ENCODE measurements at places on chromosomes 4 and X. TPM values are rescaled to one million over a fixed set of nuclear protein-coding genes. Genes with fewer than 3 reads are reported as not detected.

DNA sequence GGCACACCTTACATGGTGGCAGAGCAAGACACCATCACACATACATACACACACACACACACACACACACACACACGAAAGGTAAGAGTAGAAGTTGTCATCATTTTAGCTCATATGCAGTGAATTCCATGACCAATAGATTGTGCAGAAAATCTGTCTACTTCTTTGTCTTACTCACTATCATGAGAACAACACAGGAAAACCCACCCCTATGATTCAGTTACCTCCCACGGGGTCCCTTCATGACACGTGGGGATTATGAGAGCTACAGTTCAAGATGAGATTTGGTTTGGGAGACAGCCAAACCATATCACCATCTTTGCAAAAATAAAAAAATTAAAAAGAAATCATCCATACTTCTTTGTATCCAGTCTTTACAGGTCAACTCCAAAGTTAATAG, 221.1 kb downstream of the BMPR1B start:
- DNase-seq = no peak

- no peak for DNase-seq
Measured at GRCh38 chrX:12439416-12439815, 301.1 kb downstream of the FRMPD4 start.

DNA sequence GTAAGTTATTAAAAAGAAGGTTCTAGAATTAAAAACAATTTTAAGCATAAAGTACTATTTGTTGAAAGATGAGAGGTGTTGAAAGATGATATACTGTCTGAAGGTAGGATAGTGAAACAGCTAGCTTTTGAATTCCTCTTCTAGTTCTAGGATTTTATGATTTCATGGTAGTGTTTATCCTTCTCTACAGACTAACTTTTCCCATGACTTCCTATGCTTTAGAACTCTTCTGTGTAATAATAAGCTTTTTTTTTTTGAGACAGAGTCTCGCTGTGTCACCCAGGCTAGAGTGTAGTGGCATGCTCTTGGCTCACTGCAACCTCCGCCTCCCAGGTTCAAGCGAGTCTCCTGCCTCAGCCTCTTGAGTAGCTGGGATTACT, 96.0 kb upstream of the NUDT6 start:
- no peak for DNase-seq

- no peak for DNase-seq
Measured at GRCh38 chr4:149841686-149842085, 26.0 kb upstream of the IQCM start.

DNA sequence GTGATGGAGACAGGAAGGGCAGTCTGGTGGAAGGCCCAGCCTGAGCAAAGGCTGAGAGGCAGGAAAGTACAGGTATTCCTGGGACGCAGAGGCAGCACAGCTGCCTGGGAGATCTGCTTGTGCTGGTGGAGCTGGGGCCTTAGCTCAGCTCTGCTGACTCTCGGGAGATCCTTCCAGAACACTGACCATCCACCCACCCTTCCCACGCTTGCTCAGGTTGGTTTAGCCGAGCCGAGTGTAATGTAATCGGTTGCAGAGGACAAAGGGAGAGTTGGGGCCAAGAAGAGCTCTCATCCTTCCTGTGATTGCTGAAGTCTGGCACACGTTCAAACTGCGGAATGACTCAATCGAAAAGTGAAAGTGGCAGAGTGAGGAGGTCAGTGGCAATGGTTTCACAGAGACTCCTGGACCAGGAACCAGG, 43.1 kb upstream of the GPR78 start:
- DNase-seq = no peak

DNA sequence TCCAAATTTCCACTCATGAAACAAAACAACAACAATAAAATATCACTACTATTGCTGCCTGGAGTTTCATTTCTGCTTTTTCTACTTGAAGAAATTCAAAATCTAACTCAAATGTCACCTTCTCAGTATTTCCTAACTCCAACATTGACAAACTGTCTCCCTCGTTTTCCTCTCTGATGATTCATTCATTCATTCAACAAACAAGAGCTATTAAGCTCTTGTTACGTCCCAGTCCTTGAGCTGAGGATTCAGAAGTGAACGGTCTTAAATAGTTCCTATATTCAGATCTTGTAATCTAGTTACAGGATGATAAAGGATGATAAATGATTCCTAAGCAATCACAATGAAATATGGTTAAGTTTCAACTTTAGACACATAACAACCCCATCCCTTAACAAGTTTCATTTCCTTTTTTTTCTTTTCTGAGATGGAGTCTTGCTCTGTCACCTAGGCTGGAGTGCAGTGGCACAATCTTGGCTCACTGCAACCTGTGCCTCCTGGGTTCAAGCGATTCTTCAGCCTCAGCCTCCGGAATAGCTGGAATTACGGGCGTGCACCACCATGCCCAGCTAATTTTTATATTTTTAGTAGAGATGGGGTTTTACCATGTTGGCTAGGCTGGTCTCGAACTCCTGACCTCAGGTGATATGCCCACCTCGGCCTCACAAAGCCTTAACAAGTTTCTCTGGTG, 1.7 kb downstream of the SLC9B2 start:
- DNase-seq = no peak

DNA sequence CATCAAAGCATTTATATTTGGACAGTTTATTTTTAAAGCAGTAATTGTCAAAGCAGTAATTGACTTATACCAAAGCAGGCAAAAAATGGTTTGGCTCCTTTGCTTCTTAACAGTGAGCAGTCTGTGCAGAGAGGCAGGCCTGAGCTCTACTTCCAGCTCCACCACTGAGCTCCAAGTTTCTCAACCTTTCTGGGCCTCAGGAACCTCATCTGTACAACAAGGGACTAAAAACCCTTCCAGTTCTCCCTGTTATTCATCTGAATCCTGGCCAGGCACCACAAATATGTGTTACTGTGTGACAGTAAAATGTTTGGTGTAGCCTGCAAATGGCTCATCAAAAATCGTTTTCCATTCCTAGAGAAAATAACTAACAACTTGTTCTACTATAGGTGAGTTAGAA, 88.7 kb upstream of the TTC29 start:
- DNase-seq = no peak

DNA sequence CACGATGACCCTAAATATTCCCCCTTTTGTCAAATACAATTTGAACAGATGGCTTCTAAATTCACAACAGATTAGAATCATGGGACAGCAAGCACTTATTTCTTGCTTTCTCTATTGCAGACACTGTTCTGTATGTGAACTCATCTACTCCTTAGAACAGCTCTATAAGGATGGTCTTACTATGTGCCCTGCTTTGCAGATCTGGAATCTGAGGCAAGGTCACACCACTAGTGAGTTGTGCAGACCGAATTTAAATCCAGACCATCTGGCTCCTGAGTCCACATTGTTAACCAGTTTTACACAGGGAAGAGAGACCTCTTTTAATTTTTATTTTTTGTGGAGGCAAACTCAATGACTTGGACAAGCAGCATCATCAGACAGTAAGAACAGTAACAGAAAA, 50.2 kb downstream of the GPRIN3 start:
- no peak for DNase-seq

DNA sequence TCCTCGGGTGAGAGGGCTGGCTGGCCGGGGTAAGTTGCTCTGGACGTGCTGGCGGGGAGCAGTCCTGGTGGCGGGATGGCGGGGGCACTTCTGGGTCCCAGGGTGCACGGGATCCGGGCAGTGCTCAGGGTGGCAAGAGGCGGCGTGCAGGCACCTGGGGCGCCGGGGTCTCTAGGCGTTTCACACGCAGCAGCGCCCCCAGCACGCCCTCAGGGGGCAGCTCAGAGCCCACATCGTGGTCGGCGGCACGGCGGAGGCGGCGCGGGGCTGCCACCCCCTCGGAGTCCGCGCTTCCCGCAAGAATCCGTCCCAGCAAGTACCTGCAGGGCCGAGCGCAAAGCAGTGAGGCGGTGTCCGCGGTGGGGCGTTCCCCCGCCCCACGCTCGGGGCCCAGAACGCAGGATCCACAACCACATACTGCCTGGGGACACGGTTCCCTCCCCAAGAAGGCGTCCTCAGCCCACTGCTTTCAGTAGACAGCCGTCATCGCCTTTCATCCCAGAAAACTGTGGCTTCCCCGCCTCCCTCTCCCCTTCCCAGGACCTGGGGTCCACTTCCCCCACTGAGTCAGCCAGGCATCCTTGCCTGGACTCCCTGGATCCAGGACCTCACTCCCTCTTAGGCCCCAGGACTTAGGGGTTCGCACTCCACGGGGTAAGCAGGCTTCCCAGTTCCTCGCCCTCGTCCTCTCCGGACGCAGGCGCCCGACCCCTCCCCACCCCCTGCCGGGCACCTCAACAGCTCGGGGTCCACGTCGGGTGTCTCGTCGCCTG, 4.1 kb downstream of the PCSK1N start:
- DNase-seq = no peak

GRCh38 chr4:156146571-156146970, 192.9 kb upstream of the CTSO start:
- no peak for DNase-seq

DNA sequence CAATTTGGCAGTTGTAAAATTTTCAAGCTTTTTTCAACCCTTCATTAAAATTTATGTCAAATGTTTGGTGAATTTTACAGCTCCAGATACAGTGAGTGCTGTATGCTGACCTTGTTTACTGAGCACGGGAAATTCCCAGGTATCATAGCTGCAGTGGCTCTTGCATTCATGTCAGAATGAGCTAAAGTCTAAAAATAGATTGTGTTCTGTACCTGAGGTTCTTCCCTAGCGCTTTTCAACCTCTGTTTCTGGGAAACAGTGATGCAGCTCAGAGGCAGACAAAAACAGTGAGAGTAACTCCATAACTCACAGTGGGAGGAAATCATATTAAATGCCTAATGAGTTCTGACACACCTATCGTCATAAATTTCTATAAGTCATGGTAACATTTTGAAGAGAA, 393.8 kb upstream of the GNPDA2 start:
- no peak for DNase-seq

GRCh38 chr4:113711883-113712662, 49.5 kb downstream of the CAMK2D start:
- no peak for DNase-seq

DNA sequence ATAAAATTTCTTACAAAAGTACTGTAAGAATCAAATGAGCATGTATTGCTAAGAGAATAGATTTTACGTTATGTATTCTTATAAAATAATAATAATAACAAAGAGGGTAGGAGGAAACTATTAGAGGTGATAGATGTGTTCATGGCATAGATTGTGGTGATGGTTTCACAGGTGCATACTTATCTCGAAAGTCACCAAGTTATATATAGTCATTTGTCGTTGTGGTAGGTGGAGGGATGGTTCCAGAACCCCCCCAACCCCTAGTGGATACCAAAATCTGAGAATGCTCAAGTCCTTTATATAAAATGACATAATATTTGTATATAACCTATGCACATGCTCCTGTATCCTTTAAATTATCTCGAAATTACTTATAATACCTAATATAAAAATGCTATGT, 36.7 kb upstream of the H2AZ1 start:
- DNase-seq = no peak

- DNase-seq = no peak
Measured at GRCh38 chrX:106952089-106952488, 31.9 kb downstream of the CLDN2 start.

DNA sequence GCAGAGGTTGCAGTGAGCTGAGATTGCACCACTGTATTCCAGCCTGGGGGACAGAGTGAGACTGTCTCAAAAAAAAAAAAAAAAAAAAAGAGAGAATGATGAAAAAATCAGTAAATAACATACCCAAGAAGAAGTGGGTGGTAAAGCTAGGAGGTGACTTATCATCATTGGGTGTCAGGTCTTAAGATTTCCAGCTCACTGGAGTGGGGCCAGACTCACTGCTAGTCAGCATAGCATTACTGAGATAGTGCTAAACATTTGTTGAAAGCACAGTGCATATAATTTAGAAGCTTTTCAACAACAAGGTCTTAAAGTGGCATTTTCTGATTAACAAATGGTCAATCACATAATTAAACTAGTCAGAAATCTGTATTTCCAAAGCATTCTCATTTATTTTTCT, 221.8 kb upstream of the GYPA start:
- no peak for DNase-seq

DNA sequence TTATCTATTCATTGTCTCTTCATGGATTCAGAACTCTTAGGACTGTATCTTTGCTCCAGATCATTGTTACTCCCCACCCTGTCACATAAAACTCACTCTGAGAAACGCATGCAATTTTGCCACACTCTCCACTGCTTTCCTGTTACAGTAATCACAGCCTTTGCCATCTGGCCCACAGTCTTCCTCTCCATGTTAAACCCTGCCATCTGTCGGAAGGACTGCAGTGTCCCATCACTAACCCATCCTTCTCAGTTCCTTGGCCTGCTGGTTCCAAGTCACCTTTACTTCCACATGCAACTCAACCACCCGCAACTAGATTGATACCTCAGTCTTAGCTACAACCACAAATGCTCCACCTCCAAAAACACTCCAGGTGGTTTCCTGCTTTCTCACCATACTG, 308.7 kb upstream of the FAM241A start:
- no peak for DNase-seq

DNA sequence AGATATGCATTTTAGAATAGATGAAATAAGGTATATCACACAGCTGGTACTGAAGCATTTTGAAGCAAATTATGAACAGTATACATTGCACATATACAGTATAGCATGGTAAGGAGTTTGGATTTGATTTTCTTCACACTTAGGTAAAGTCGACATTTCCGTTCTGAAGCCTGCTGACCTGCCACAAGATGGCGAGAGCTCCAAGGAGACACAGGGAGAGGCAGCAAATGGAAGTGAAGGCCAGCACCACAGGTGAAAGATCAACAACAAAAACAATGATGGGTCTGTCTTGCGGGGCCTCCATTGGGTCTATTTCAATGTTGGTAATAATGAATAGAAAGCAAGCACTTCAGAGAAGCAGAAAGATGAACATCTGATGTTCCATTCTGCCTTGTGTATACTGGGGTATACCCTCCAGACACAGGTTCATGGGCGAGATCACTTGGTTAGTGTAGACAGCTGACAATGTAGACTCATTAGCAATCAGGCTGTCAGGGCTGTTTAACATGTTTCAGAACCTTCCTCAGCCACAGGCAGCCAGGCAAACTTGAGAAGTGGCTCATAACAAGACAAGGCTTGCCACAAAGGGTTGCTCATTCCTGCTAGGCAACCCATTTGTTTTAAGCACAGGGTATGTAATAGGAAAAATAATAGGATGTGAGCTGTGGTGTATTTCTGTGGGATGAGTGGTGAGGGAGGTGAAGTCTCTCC, 21.4 kb upstream of the NOX1 start:
- DNase-seq = no peak

BRS3 gene
- total RNA-seq = not detected

EGF gene
- not detected for total RNA-seq

HSFX1 gene
- 0.64 TPM for total RNA-seq

IL9R gene
- total RNA-seq = 0.22 TPM

MBNL3 gene
- total RNA-seq = 14.6 TPM

SH3TC1 gene
- 64.9 TPM for total RNA-seq

CSAG2 gene
- total RNA-seq = not detected

SRPX2 gene
- total RNA-seq = 224 TPM

PASD1 gene
- not detected for total RNA-seq

NEK1 gene
- total RNA-seq = 9.1 TPM

BDH2 gene
- 31.4 TPM for total RNA-seq

TMEM187 gene
- 8.7 TPM for total RNA-seq
